Mammary epithelial cell (primary cell): ENCODE measurements at places on chromosomes 5 and 9. TPM values are rescaled to one million over a fixed set of nuclear protein-coding genes. Genes with fewer than 3 reads are reported as not detected.

The SPATA31A3 gene
- not detected for total RNA-seq

The UBE2QL1 gene
- total RNA-seq, result not detected in 2 replicates

The FOXD4L5 gene
- 0.67 TPM for total RNA-seq

The SPINK7 gene
- total RNA-seq, result not detected in 2 replicates

The SPAG8 gene
- 0.83 TPM for total RNA-seq

The TNIP1 gene
- 191 and 247 TPM in 2 replicates for total RNA-seq

The CNTNAP3 gene
- total RNA-seq, result 37.5 TPM

The CYLC2 gene
- total RNA-seq, result not detected

The LCN1 gene
- total RNA-seq, result not detected

The RLN2 gene
- not detected for total RNA-seq

The SMIM33 gene
- total RNA-seq, result not detected in 2 replicates

The MAP1B gene
- total RNA-seq, result 30.8 and 78.1 TPM in 2 replicates
